ENCODE measurements at places on chromosomes 11 and 22.

- DNase-seq: no peak
These were observed 17.2 kb upstream of the TSKU start for GRCh38 chr11:76765863-76766350.

DNA sequence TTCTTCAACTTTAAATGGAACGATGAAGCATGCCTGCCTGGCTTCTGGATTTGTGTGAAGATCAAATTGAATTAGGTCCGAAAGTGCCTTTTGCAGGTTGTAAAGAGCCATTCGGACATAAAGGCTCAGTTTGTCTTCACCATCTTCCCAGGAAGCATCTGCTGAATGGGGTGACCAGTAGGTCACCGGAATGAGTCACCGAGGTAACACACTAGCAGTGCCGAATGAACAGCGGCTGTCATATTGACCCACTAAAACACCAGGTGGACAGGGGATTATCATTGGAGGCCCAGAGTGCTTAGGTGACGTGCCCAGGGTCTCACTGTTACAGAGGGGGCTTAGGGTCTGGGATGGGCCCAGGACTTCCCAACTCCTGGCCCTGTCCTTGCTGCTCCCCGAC lies 43.1 kb upstream of the MYH9 start:
- DNase-seq: no peak

DNA sequence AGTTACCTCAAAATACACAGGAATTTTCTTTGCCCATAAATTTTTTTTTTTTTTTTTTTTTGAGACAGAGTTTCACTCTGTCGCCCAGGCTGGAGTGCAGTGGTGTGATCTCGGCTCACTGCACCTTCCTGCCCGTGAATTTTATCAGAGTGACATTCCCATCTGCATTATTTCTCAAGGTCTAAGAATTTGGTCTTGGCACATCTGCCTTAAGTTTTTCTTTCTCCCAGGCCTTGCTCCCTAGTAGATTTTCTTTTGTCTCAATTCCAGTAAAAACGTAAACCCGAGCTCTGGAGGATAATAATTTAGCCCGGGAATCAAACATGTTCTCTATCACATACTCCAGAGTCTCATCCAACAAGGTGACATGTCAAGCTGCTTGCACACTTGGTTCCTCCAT lies 12.4 kb downstream of the TRIM6 start:
- no peak for DNase-seq

GRCh38 chr11:16182553-16182952 lies 173.8 kb downstream of the SOX6 start:
- no peak for DNase-seq

DNA sequence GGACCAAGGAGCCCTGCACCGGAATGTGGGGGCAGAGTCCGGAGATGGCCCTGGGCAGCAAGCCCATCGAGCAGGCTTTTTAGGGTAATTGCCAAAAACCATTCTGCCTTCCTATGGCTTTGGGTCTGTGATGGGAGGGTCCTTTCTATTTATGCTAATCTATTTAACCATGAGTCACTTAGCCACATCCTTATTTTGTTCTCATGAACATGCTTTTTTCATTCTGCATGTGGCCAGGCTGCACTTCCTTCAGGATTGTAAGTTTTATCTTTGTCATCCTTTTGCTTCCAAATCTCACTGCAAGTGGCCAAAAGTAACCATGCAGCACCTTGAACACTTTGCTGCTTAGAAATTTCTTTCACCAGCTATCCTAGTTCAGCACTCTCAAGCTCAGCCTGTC lies 88.3 kb downstream of the EFCAB6 start:
- no peak for DNase-seq

DNA sequence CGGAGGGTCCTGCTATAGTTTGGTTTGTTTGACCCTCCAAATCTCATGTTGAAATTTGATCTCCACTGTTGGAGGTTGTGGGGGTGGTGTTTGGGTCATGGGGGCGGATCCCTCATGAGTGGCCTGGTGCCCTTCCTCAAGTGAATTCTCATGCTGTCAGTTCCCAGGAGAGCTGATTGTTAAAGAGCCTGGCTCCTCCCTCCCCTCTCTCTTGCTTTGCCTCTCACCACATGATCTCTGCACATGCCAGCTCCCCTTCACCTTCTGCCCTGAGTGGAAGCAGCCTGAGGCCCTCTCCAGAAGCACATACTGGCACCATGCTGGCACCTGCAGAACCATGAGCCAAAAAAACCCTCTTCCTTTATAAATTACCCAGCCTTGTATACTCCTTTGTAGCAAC lies 7.1 kb downstream of the TSPAN18 start:
- DNase-seq: no peak

DNA sequence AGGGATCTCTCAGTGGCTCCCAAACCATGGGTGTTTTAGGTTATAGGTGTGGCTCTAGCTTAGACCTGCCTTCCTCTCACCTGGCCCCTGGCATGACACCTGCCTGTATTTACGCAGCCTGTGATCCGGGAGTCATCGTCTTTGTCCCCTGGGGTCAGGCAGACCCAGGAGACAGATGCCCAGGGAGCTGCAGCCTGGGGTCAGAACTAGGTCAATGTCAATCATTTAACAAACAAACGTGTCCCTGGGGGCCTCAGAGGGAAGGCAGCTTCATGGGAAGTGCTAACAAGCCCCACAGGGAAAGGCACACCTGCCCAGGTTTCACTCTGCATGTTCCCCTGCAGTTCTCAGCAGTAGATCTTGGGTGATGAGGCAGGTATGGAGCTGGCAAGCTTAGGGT lies 12.0 kb downstream of the BACE1-AS start:
- peak; percentile 72 for DNase-seq

DNA sequence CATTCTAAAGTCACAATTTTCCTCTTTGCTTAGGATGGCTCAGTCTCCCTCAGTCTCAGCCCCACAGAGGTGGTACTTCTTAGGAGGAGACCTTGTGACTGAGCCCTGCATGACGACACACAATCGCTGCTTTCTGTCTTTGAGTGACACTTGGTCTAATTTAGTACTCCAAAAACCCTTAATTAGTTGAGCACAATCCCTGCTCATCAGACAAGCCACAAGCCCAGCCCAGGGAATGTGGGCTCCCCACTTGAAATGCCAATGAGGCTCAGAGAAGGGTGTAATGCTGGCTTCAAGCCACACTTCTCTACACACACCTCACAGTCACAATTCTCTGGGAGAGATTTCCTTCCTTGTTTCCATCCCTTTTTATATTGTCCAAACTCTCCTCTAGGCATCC lies 101.8 kb downstream of the FEZ1 start:
- DNase-seq: no peak

- no peak for DNase-seq
These were observed 94.0 kb downstream of the NTM start for GRCh38 chr11:131464461-131464860.

DNA sequence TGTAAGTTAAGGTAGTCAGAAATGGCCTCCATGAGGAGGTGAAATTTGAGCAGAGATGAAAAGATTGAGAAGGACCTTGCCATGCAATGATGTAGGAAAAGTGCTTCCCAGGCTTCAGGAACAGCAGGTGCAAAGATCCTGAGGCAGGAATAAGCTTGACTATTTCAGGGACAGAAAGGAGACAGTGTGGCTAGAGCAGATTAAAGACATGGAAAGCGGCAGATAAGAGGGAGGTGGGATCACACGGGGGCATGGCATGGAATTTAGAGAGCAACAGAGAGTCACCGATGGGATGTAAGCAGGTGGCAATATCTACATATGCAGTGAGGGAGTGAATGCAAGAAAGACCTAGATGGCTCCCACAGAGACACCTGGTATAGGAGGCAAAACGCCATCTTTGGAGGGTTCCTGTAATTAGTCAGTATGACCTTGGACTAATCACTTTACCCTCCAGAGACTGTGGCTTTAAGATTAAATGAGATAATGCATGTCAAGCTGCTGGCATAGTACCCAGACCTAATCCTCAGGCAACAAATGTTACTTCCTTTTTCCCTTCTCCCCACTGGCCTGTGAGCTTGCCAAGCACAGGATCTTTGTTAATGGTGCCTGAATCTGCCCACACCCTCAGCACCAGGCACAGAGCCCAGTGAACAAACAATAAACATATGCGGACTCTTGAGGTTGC lies 24.6 kb upstream of the ACER3 start:
- peak; percentile 47 for DNase-seq

DNA sequence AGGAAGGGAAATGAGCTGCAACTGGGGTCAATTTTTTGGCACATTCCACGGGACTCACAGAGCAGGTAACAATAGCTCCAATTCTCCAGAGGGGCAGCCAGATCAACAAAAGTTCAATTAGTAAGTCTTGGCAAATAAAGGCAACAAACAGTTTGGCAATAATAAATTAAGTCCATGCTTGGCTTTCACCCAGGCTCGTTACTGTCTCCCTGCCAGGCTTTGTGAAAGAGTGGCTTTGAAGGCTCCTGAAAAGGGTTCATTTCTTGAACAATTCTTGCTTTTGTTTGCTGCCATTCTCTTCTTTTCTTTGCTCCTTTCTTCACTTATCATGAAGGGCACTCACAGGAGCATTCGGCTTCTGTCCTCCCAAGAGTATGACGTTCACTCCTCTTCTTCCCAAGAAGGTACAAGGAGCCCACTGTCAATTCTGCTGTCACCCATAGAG lies 123.3 kb downstream of the APIP start:
- DNase-seq: no peak

- no peak for DNase-seq
These were observed 38.2 kb downstream of the LDLRAD3 start for GRCh38 chr11:35982061-35982460.

Measured in DMS153 (cell line).